Stimulated activated CD8-positive, alpha-beta memory T cell treated with anti-CD3 and anti-CD28 coated beads, Interleukin-2, amount 100 ng/mL, for 1 hour (primary cell): ENCODE measurements at places on chromosomes 4 and X.

- no peak for DNase-seq
These were observed 30.9 kb upstream of the ABCG2 start for GRCh38 chr4:88189418-88189738.

DNA sequence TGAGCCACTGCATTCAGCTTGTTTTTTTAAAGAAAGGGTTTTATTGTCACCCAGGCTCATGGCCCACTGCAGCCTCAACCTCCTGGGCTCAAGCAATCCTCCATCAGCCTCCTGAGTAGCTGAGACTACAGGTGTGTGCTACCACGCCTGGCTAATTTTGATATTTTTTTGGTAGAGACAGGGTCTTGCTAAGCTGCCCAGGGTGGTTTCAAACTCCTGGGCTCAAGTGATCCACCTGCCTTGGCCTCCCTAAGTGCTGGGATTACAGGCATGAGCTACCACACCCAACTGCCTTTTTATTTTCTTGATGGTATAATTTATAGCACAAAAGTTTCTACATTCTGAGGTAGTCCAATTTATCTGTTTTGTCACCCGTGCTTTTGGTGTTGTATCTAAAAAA lies 38.9 kb downstream of the SAT1 start:
- DNase-seq: no peak

GRCh38 chr4:6917461-6918271 lies 8.0 kb downstream of the TBC1D14 start:
- DNase-seq: no peak

GRCh38 chrX:66193821-66194220 lies 29.8 kb downstream of the HEPH start:
- no peak for DNase-seq

DNA sequence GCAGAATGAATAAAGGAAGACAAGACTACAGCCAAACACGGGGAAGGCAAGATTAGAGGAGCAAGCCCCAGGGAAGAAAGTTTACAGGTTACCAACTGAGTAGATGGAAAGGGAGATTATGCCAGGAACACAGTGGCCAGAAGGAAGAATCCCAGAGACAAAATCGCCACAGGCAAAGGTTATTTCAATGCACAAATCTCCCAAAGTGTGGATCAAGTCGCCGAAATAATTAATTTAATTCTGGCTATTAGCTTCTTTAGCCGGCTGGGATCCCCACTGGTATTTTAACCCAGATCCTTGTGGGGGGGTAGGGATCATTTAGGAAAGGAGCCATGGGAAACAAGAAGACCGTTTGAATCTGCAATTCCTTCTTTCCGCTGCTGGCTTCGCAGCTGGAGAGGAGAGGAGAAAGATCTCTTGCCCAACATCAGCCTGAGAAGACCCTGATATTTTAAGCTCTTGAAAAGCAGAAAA lies 171.0 kb downstream of the DHX15 start:
- no peak for DNase-seq

- DNase-seq: no peak
These were observed 42.6 kb downstream of the GAK start for GRCh38 chr4:889516-889915.

DNA sequence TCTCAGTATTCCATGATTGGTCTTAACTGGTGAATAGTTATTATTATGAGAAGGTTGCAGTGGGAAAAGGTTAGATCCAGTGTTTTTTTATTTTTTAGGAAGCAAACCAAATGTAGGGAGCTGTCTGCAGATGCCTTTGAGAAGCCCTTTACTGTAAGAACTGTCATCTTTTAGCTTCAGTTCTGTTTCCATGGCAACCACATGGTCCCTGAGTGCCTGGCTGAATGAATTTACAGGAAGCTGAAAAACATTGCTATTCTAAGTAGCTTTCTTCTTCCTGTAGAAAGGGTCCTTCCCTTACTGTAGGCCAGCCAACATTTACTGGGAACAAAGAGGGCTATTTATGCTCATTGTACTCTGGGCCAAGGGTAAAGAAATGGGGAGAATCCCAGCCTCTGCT lies 103.3 kb downstream of the DCLK2 start:
- no peak for DNase-seq

DNA sequence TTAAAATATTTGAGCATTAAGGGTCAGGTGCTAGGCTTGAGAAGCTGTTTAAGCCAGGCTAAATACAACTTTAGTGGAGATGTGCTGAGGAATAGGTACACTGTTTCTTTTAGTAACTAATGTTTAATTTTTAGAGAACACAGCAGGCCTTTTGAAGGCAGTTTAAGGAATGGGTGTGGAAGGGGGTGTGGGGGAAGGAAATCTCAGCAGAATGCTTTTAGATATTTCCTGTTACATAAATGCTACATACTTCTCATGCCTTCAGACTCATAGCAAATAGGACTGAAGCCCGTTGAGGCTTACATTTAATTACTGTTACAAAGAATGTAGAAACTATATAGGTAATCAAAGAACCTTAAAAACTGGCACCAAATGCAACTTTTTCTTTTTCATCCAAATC lies 66.3 kb downstream of the WWC2 start:
- DNase-seq: no peak

GRCh38 chr4:172356016-172356415 lies 542.8 kb downstream of the GALNTL6 start:
- no peak for DNase-seq

GRCh38 chr4:4185528-4185927 lies 41.2 kb downstream of the OTOP1 start:
- DNase-seq: no peak

DNA sequence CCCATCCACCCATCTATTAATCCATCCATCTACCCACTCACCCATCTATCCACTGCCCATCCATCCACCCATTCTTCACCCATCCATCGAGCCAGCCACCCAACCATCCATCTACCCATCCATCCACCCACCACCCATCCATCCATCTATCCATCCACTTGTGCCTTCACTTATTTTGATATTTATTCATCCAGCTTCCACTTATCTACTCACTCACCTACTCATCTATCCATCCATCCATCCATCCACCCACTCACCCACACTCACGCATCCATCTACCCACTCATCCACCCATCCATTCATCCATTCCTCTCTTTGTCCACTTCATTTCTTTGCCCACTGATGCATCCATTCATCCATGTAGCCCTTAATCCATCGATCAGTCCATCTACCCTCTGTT lies 72.9 kb upstream of the AFAP1 start:
- DNase-seq: no peak

- DNase-seq: no peak
These were observed 691.5 kb downstream of the KCTD8 start for GRCh38 chr4:43757147-43757546.

DNA sequence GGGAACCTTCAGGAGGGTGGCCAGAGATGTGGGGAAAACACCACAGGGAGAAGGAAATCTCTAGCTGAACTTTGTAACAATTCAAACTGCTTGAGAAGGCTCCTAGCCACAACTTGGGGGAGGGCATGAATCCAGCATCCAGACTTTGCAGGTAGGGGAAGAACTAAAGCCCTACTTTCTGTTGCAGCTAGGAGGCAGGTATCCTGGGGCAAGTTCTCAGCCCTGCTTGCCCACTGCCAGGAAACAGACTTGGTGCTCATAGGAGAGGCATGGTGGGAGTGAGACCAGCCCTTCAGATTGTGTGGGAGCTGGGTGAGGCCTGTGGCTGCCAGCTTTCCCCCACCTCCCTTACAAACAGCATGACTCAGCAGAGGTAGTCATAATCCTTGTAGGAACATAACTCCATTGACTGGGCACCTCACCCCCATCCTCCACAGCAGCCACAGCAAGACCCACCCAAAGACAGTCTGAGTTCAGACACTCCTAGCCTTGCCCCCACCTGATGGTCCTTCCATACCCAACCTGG lies 209.5 kb upstream of the CPEB2 start:
- DNase-seq: no peak

DNA sequence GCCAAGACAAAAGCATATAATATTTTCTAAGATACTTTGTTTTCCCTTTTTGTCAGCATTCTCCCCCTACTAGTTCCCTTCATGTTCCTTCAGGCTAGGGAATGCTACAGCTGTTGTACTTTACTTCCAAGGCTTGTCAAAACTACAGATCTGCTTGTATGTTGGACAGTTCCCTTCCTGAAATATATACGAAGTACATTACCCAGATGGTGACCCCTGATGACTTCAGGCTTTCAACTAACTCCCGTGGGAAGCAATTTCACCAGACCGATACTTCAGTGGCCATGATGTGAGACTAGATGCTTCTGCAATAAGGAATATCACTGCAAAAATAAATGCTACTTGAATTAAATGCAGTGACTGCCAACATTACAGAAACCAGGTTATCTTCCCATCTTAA lies 332.8 kb downstream of the SH2D1A start:
- DNase-seq: no peak

- no peak for DNase-seq
These were observed 178.6 kb downstream of the ADAMTS3 start for GRCh38 chr4:72390409-72390808.

DNA sequence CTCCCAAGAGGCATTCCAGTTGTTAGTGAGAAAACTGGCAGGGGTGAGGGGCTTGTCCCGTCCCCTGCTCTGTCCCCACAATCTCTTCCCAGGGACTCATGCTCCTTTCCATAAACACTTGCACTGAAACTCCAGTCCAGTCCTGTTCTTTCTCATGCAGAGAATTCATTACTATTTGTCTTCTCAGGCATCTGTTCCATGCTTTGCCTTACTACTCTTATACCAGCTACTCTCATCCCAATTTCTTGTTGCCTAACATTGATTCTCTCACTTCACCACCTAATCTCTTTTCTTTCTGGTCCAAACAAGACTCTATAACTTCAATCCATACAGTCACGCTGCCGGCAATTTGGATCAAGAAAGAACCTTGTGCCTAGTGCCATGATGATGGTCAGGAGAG lies 97.1 kb upstream of the VEGFC start:
- DNase-seq: no peak
